ENCODE measurements at places on chromosomes 2 and 18. TPM values are rescaled to one million over a fixed set of nuclear protein-coding genes. Genes with fewer than 3 reads are reported as not detected.

Gene FAP
- 300 TPM for polyA plus RNA-seq

Gene ADD2
- 0.12 TPM for polyA plus RNA-seq

Gene KATNAL2
- 1.9 TPM for polyA plus RNA-seq

Gene RNF152
- 7.4 TPM for polyA plus RNA-seq

Gene CRYGD
- polyA plus RNA-seq: not detected

Gene PECR
- 16.7 TPM for polyA plus RNA-seq

Measured in AG04450 (cell line).